GM03348 (cell line): ENCODE measurements at places on chromosomes 2 and 18.
A peak's percentile ranks its signal among the peaks of the same experiment; 100 is the strongest.

- DNase-seq: no peak
Measured at GRCh38 chr2:217491271-217491670, 511.5 kb downstream of the TNS1 start.

GRCh38 chr18:10928772-10929373 lies 220.5 kb downstream of the PIEZO2 start:
- no peak for DNase-seq

GRCh38 chr2:197674060-197674459 lies 1.3 kb downstream of the RFTN2 start:
- no peak for DNase-seq

GRCh38 chr2:86284401-86284841 lies 53.0 kb downstream of the REEP1 start:
- no peak for DNase-seq

GRCh38 chr18:22827216-22827615 lies 105.9 kb upstream of the RBBP8 start:
- no peak for DNase-seq

DNA sequence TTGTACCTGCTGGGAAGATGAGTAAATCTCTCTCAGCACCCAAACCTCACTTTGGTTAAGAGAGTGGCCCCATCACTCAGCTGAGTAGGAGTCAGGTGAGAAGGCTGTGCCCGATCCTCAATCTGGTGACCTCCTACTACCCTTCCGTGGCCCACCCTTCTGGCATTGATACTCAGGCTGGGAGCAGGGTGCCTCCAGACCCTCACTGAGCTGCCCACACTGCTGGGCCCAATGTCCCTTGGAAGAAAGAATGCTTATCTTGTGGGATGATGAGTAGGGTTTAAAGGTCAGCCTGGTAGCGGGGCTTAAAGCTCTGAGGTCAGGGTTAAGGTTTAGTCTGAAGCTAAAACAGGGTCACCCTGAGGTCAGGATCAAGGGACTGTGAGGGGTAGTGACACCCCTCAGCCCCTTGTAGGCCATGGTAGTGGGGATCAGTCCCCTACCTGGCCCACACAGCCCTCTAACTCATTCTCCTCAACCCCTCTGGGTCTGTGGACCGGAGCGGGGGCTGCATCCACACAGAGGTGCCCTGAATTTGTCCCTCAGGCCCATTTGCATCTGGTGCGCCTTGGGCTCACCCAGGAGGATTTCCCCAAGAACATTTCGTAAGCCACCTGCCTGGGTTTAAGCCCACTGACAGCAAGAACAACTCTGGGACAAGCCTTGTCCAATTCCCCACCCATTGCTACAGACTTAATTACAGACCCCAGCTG lies 123.8 kb downstream of the CYP26B1 start:
- DNase-seq: no peak

DNA sequence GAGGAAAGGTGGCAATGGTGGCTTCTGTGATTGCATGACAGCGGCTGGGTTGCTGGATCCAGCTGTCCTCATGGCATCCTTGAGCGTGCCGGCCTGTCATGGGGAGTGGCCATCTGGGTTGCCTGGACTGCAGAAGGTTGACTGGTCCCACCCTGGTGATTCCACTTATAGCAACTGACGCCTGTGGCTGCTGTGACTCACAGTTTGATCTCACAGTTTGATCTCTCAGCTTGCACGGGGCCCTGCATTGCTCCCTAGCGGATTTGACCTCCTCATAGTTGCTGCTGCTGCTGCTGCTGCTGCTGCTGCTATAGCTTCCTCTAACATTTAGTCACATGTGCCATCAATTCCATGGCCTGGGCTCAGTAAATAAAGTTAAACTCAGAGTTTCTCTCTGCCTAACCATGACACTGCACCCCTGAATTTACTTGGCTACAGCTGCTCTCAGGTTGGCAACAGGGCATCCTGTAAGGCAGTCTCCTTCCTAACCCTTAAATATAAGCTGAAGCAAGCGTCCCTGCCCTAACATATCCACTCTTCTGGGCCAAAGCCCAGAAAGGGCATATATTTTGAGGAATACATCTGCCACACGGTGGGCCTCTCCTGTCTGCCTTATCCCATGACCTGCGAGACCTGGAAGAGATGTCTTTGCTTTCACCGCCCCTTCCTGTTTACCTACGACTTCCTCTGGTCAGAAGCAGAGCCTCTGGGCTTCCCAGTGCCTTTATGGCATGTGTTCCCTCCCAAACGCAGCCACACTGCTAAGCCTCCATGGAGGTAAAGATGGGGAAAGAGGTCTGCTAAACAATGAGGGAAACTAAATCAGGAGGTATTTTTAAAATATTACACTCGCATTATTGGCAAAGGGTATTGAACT lies 37.8 kb upstream of the CCDC150 start:
- DNase-seq: peak; percentile 92

DNA sequence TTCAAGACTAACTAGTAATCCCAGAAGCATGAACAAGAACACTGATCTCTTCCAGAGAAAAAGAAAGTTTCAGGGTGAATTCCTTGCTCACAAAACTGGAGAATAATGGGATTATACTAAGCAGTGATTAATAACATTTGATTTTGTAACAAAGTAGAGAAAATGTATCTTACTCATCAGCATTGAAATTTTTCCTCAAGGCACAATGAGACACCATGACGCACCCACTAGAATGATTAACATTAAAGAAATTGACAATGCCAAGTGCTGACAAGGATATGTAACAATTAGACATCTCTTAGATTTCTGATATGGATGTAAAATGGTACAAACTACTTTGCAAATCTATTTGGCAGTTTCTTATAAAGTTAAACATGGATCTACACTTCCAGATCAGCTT lies 101.1 kb upstream of the EPHA4 start:
- DNase-seq: no peak

- no peak for DNase-seq
Measured at GRCh38 chr2:36812196-36812595, 115.7 kb downstream of the VIT start.

- no peak for DNase-seq
Measured at GRCh38 chr2:127407091-127407490, 11.1 kb upstream of the PROC start.

DNA sequence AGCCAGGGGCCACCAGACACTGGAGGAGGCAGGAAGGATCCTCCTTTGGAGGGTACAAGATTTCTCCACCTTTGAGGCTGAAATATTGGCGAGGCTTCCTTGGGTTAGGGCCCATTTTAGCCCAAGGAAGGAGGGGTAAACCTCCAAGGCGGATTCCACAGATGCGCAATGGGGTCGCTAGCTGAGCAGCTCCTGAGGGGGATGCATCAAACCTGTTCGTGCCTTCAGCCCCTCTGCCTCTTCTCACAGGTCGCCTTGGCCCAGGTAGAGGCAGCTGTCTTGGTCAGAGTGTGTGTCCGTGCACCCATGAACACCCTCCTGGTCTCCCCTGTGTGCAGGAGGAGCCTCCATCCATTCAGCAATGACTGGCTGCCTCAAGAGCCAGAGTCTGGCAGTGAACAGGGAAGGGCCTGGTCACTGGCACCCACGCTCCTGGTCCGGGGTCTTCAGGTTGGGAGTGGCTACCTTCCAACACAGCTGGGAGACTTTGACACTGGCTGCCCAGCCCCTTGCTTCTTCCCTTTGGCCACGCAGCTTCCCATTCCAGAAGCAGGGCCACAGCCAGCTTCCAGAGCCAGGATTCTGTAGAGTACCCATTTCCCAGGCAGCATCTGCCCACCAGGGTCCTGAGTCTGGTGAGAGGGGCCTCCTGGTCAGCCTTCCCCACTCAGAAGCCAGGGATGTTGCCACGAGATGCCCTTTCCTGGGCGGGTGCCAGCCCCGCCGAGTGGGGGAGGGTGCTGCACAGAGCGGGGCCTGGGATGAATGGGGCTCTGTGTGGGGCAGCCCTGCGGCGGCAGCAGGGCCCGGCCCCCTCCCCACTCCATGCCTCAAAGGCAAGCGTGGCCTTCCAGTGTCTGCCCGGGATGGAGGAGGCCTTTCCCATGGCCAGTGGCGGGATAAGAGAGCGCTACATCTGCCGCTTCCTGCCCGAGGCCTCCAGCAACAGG lies 95.8 kb upstream of the GPC1 start:
- DNase-seq: no peak

DNA sequence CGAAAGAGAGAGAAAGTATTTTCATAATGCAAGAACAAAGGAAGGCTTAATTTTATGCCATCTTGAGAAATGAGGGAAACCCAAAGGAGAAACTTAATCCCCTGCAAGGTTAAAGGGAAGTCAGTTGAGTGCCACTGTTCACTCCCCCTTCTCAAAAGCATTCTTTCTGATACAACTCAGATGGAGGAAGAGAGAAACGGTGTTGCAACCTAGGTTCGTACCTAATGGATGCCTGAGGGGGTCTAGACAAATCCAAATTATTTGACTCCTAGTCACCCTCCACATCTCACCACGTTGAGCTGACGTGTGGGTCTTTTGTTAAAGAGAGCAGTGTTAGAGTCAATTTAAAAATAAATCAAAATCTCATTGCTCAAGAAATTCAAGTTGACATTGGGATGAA lies 52.6 kb upstream of the UNC80 start:
- no peak for DNase-seq

DNA sequence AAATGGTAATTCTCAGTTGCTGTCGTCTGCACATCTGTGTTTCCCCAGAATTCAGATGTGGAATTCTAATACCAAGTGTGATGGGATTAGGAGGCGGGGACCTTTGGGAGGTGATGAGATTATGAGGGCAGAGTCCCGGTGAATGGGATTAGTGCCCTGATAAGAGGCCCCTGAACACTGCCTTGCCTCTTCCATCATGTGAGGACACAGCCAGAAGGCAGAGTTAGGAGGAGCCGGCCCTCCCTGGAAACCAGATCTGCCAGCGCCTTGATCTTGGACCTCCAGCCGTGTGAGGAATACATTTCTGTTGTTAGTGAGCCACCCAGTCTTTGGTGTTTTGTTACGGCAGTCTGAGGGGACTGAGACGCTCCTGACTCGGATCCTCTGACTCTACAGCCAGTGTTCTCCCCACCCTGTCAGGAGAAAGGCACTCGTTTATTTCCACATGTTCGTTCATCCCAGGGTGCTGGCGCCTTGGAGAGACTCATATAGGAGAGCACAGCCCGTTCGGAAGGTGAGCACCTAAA lies 395.0 kb downstream of the ZNF516 start:
- no peak for DNase-seq

DNA sequence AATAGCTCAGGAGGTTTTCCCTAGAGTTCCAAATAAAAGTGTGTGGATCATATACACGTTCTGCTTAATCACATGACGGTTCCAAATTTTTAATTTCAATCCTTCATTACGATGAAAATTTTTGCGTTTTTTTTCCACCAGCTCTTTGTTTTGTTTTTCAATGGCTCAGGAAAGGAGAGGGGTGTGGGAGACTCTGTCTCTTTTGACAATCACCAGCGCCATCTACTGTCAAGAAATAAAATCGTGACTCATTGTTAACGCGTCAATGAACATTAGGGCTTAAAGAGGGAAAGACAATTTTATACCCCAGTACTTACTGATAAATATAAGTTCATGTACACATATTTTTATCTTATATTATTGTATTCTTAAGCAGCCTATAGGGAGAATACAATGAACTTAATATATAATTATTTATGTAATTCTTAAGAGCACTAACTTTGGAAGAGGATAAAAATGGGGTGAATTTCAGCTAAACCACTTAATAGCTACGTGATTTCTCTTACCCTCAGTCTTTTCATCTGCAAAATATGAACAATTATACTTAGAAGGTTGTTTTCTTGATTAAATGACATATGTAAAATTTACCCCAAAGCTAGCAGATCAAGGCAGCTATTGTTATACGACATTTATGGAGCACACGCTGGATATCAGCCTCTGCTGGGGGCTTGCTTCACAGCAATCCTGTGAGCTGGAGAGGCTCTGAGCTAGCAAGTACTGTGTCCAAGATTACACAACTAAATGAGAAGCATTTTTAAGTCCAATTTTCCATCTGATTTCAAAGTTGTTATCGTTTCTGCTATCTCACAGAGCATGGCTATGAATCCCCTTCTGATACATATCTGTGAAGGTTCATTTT lies 47.4 kb upstream of the RMDN2 start:
- DNase-seq: peak; percentile 74

DNA sequence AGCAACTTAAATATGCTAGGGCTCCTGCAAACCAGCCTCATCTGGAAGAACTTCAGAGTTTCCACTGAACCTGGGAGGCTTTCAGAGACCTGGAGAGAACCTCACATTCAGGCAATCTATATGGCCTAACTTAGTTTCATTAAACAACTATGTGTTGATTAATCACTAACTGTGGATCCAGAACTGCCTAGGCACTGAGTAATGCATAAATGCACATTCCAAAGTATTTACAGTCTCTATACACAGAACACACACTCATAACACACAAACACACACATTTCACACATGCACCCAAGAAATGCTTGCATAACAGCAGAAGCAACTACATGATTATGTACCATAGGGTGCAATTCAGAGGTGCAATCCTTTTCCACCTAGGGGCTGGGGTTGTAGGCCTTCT lies 552.8 kb downstream of the BCL11A start:
- DNase-seq: no peak
